T-cell (primary cell): ENCODE measurements at places on chromosomes 12 and 14.
A peak's percentile ranks its signal among the peaks of the same experiment; 100 is the strongest.

GRCh38 chr12:116882742-116883141, 1.5 kb upstream of the HRK start:
- no peak for DNase-seq

DNA sequence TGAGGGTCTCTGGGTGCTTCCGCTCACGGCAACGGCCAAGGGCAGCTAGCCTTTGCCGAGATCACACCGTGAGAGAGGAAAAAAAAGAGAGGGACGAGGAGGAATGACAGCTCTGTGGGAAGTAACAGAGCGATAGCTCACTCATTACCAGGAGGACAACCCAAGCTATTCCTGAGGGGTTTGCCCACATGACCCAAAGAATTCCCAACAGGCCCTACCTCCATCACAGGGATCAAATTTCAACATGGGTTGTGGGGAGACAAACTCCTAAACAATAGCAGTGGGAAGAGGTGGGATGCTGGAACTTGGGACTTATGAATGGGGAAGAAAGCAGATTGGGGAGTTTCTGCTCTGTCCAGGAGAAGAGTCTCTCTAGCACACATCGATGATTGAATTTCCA, 180.6 kb downstream of the LRRK2 start:
- no peak for DNase-seq

DNA sequence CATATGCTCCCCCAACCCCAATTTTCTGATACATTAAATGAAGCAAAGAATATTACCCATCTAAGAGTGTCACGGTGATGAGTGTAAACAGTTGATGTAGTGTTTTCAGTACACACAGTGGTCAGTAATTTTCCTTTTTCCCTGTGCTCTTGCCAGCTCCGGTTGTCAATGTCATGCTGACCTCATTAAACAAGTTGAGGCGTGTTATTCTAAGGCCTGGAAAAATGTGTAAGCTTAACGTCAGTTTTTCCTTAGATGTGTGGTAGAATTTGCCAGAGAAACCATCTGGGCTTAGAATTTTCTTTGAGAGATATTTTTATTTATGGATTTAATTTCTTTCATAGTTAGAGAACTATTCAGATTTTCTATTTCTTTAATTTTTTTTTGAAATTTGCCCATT, 11.7 kb upstream of the SERPINA6 start:
- no peak for DNase-seq

DNA sequence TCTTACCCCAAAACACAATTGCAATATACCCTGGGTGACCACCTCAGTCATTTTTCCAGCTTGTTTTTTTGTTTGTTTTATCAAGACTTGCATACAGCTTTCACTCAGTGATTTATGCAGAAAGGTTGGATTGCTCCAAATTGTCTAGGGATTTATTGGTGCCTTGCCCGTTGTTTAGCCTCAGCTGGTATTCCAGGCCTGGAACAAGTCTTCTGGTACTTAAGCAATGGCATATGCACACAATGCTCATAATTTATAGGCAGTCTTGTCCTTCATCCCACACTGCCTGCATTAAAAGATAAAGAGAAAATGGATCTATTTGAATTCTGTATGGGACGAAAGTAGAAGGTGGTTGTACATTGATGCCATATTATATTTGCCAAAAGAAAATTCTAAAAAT, 392.5 kb downstream of the ADAMTS20 start:
- DNase-seq = no peak

DNA sequence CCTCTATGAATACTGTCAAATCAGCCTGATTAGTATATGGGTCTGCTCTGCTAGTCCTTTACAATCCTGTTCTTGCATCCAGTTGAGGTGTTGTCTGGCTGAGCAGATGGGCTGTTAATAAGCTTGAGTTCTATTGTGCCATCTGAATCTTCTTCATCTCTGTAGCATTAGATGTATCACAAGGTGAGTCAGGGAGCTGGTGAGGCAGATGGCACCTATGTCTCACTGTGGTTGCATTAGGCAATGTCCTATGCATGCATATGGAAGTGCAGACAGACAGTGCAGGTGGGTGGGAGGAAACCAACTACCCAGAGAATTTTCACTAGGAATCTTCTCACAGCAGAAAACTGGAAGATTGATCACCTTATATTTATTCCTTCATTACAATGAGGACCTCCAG, 165.7 kb upstream of the STXBP6 start:
- DNase-seq = no peak

- DNase-seq = no peak
These were observed 33.3 kb upstream of the BEGAIN start for GRCh38 chr14:100620255-100621100.

DNA sequence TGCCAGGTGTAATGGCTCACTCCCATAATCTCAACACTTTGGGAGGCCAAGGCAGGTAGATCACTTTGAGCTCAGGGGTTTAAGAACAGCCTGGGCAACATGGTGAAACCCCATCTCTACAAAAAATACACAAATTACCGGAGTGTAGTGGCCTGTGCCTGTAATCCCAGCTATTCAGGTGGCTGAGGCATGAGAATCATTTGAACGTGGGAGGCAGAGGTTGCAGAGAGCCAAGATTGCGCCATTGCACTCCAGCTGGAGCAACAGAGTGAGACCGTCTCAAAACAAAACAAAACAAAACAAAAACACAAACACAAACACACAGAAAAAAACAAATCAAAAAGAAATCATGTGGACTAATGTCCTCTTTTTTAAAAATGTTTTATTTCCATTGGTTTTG, 104.4 kb downstream of the NUAK1 start:
- no peak for DNase-seq

DNA sequence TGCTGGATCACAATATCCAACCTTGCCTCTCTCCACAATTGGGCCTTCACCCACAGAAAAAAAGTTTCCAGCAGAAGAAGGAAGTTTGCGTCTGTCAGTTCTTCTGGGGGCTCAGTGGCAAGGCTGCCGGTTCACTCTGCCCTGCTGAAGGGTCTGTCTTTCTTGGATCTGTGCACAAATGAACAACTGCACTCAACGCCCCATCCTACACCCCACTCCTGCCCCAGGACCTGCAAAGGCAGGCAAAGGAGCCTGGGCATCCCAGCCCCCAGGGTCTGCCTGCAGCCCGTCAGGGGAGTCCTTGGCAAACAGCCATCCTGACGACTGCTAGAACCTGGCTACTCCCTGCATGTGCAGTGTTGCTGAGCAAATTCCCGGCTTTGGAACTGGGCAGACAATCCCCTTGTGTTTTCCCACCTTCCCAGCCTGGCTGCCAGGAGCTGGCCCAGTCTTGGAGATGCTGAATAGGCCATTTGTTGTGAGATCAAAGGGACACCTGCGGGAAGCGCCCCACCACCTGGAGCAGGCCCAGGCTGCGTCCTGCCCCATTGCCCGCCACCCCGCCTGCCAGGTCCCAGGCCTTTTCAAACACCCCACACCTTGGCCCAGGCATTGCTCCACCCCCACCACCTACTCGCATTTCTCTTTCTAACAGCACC, 311.9 kb downstream of the BCL11B start:
- DNase-seq = no peak

DNA sequence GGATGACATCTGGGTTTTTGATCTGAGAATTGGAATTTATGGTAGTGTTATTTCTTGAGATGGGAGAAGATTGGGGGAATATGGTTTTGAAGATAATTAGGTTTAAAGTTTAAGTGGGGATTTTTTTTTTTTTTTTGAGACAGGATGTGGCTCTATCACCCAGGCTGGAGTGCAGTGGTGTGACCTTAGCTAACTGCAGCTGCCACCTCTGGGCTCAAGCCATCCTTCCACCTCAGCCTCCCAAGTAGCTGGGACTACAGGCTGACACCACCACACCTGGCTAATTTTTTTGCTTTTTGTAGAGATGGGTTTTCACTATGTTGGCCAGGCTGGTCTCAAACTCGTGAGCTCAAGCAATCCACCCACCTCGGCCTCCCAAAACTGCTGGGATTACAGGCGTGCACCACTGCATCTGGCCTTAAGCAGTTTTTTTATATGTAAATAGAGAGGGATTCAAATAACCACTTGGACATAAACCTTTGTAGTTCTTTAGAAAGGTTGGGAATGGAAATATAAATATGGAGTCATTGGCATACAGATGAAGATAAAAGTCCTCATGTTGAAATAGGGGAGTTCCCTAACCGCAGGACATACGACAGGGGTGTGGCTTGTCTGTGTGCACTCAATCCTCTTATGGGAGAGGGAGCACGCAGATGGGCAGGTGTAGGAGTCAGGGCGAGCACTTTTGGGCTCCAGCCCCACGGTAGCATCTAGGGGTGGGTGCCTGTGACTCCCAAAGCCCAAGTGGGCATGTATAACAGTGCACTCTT, 4.7 kb downstream of the LIN52 start:
- no peak for DNase-seq

GRCh38 chr14:20624495-20625070, 16.9 kb downstream of the OR6S1 start:
- no peak for DNase-seq

GRCh38 chr12:12993367-12993766, 6.7 kb downstream of the HEBP1 start:
- no peak for DNase-seq

- no peak for DNase-seq
These were observed 126.7 kb downstream of the EPS8 start for GRCh38 chr12:15662303-15662980.

DNA sequence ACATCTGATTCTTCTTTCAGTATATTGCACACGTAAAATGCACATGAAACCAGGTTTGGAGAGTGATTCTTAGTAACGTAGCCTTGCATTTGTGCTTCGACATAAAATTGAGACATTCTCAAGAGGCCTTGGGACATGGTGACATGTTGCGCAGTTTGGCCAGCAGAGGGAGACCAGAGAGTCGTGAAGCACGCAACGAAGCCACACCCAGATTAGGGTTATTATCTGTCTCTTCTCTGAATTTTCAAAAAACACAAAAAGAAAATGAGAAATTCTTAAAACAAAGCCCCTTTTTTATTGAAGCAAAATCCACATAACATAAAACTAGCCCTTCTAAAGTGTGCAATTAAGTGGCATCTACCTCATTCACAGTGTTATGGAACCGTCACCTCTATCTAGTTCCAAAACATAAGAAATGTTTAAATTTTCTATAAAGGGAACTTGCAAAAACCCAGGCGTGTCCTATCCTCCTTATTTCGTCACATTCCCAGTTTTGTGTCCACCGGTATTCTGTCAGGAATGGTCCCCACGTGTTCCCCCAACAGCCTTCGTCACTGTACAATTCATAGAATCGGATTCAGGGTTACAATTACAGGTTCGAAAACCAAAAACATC, 108.8 kb upstream of the ATF7IP start:
- DNase-seq = peak; percentile 73

GRCh38 chr12:46403719-46404070, 31.1 kb upstream of the SLC38A2 start:
- no peak for DNase-seq

DNA sequence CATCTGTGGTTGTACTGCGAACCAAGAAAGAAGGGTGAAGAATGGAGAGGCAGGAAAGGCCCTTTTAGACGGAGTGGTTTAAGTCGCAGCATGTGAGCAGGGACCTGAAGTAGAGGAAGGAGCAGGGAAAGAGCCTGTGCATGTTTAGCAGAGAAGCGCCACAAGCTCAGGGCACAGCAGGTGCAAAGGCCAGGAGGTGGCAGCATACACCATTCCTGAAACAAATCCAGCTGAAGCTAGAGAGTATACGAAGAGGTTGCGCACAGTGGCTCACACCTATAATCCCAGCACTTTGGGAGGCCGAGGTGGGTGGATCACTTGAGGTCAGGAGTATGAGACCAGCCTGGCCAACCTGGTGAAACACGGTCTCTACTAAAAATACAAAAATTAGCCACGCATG, 49.9 kb downstream of the HELB start:
- no peak for DNase-seq

DNA sequence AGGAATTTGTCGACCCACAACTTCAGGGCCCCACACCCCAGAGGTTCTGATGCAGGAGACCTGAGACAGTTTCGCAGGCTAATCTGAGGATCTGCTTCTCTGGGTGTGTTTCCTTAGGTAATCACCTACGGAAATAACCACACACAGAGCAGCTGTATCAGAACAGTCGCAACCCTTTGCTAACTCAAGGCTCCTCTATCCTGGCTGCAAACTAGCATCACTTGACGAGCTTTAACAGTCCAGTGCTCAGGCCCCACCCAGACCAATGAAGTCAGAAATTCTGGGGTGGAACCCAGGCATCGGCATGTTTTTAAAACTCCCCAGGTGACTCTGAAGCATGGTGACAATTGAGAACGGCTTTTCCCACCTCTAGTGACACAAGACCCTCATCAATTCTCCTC, 20.7 kb downstream of the SLC7A7 start:
- no peak for DNase-seq

- DNase-seq = no peak
These were observed 121.0 kb downstream of the ZFP36L1 start for GRCh38 chr14:68671909-68672308.

DNA sequence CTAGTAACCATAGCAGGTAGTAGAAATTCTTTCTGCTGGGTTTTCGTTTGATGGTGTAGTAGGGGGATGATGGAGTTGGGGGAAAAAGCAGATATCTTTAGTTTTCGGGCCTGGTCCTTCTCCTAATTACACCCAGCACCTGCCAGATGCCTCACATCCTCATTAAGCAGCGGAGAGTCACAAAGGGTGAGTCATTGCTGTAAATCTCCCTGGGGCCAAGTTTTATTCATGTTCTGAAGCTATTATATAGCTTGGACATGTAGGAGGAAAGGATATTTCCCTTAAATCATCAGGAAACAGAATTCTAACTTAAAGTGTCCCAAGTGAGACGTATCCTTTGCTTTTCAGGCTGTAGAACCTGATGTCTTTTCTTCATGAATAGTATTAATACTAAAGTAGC, 4.9 kb upstream of the NECAP1 start:
- DNase-seq = no peak

- no peak for DNase-seq
These were observed 49.6 kb downstream of the CAND1 start for GRCh38 chr12:67318786-67319185.

DNA sequence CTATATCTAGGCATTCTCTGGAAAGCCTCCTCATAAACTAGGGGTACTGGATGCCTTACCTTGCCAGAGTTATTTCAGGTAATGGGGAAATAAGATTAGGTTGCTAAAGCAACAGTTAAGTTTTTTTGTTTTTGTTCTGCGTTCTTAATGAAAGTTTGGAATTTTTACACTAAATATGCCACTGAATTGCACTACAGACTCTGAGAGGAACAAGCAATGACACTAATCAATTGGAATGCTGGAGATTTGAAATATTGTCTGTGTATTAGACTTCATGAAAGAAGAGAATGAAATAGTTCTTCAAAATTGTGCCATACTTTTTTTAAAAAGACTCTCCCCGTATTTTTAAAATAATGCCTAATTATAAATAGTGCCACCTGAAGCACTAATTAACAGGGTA, 287.8 kb downstream of the NAV3 start:
- DNase-seq = no peak
